Amygdala (tissue), 56 donors: ENCODE measurements at places on chromosomes 7 and 10.

DNA sequence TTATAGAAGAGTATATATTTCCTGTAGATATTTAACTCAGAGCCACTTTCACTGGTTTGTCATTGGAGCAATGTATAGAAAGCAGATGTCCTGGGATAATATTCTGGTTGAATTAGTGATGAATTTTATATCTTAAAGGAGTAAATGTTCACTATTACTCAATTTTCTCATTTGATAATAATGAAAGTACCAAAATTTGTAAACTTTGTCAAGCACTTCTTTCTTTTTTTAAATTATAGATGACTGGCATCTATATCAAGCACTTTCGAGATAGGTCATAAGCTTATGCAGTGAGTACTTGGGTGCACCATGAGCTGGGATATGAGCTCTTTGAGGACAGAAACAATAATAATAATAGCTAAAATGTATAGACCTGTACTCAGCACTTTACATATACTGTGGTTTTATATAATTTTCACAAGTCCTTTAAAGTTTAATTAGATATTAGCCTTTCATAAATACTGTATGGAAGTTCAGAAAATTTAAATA lies 11.3 kb downstream of the RSBN1L start:
- no peak for DNase-seq

DNA sequence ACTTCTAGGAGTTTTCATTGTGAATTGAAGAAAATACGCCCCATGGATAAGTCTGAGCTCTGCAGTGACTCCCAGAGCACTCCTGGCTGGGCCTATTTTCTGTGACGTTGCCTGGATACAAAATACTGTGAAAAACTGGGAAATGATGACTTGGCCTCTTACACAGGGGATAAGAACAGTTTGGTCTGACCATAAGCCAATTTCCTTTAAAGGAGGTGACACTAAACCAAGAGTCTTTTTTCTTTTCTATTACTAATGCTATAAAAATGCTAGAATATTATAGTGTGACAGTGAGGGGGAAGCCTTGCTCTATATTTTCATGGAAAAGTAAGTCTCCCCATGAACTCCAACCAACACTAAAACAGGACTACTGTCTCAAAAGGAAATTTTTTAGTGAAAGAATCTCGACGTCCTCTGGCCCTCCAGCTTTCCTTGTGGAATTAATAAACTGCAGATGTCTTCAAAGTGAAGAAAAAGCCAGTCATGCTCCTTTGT lies 45.5 kb downstream of the MYOF start:
- no peak for DNase-seq

- DNase-seq: no peak
These were observed 62.5 kb downstream of the MCU start for GRCh38 chr10:72754275-72755032.

GRCh38 chr7:140390034-140390433 lies 8.3 kb downstream of the SLC37A3 start:
- no peak for DNase-seq

DNA sequence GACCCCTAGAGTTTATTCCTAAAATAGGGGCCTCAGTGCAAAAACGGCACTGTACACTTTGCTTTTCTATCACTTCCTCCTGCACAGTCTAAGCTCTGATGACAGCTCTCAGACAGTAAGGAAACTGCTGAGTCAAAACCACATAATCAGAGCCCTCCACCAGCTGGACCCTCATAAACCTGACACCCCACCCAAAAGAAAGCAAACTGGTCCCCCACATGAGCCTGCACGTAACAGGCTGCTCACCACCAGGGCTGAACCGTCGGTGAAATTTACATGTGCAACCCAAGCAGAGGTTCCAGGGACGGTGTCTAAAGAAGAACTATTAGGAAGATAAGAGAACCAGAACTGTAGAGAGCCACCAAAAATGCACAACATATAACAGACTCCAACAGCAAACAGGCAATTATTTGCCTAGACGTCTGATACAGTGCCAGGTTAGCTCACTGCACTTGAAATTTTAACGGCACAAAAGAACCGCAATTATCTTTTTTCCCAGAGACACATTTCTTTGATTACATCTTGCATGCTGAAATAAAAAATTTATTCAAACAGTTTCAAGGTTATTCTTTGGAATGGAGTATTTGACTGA lies 19.6 kb downstream of the SGMS1 start:
- DNase-seq: no peak

DNA sequence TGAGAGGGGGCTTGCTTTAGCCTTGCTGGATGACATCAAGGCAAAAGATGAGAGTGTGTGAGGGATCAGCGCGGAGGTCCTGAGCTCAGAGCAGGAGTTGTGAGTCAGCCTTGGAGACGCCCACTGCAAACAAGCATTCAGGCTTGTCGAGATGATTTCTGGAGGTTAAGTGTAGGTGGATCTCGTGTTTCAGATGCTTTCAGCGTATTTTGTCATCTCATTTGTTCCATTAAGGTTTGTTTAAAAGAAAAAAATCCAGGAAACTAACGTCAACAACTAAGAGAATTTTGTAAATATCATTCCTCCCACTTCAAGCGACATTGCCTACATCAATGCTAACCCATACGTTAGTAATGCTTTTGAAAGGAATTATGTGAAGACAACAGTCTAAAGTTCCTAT lies 715.4 kb upstream of the NRP1 start:
- no peak for DNase-seq

- no peak for DNase-seq
These were observed 28.3 kb downstream of the EXOC6 start for GRCh38 chr10:92876509-92877036.

- DNase-seq: no peak
These were observed 46.9 kb downstream of the KMT2E start for GRCh38 chr7:105060923-105061322.

DNA sequence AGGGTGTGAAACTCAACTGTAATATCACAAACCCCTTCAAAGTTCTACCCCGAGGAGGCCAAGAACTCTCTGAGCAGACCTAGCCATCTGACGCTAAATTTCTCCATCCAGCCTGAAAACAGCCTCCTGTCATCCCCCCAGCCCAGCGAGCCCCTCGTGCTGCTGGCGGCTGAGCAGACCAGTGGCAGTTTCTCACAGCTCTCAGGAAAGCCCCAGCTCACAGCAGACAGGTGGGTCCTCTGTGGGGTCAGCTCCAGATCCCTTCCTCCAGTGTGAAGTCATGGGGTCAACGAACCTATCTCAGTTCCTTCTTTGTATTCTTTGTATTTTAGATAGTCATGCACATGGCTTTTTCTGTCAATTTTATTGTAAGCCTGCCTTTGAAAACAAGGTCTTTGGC lies 7.8 kb downstream of the GARIN1A start:
- DNase-seq: no peak

GRCh38 chr7:50620433-50620832 lies 55.2 kb upstream of the DDC start:
- DNase-seq: no peak

DNA sequence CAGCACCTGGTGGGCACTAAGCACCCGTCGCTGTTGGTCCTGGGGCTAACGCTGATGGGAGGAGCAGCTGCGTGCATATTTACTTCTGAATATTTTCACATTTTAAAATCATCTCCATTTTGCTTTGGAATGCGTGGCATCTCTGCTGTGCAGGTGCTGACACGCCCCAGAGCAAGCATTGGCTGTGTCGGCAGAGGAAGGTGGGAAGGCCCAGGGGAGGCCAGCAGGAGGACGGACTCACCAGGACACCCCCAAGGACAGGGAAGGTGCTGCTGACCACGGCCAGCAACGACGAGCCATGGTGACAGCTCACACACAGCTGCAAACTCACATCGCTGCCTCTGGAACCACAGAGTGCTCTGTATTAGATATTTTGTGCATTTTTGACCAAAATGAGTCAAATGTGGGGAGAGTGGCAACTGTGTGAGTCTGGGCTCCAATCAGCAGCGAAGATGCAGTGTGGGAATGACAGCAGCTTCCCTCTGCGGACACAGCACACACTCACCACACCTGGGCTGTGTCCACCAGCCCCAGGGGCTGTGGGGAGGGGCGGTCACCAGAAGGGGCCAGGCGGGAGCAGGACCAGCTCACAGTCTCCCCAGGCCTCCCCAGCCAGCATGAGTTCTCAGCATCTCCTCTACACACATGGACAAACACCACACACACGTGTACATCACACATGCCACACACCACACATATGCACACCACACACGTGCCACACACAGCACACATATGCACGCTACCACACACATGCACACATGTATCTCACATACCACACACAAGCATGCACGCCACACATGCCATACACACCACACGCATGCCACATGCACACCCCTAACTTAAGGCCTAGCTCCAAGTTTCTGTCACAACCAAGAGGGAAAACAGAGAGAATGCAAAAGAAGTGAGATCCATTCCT lies 58.2 kb downstream of the PTPRN2 start:
- DNase-seq: no peak

GRCh38 chr10:3925184-3925583 lies 140.2 kb upstream of the KLF6 start:
- no peak for DNase-seq

GRCh38 chr10:8254350-8254749 lies 199.9 kb downstream of the GATA3 start:
- DNase-seq: no peak

GRCh38 chr7:155951554-155952158 lies 139.4 kb upstream of the SHH start:
- DNase-seq: no peak

DNA sequence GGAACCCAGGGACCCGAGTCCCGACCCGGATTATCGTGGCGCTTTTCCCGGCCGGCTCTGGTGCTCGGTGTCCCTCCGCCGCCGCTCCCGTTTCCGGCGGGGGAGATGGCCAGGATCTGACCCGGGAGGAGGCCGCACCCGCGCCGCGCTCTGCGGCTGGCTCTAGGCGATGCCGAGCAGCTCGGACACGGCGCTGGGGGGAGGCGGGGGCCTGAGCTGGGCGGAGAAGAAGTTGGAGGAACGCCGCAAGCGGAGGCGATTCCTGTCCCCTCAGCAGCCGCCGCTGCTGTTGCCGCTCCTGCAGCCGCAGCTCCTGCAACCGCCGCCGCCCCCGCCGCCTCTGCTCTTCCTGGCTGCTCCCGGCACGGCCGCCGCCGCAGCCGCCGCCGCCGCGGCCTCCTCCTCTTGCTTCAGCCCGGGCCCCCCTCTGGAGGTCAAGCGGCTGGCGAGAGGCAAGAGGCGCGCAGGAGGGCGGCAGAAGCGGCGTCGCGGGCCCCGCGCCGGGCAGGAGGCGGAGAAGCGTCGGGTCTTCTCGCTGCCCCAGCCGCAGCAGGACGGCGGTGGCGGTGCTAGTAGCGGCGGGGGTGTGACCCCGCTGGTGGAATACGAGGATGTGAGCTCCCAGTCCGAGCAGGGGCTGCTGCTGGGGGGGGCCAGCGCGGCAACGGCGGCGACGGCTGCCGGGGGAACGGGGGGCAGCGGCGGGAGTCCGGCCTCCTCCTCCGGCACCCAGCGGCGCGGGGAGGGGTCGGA lies 593 bp downstream of the CDK13 start:
- peak; percentile 25 for DNase-seq

DNA sequence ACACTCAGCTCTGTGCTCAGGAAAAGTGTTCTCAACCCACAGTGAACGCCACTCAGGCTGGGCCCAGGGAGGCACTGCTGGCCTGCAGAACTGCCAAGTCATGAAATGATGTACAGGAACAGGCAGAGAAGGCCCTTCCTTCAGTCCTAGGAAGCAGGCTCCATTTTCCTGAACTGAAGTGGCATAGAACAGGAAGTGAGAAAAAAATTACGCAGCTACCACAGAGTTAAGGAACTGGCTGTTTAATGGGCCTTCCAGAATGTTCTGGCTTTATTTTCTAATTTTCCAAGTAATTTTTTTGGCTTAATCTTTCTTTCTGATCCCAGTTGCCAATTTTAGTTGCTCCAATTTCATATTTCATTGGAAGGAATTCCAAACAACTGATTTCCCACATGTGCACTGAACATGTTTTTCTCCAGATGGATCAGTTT lies 39.3 kb downstream of the LRRC18 start:
- no peak for DNase-seq

DNA sequence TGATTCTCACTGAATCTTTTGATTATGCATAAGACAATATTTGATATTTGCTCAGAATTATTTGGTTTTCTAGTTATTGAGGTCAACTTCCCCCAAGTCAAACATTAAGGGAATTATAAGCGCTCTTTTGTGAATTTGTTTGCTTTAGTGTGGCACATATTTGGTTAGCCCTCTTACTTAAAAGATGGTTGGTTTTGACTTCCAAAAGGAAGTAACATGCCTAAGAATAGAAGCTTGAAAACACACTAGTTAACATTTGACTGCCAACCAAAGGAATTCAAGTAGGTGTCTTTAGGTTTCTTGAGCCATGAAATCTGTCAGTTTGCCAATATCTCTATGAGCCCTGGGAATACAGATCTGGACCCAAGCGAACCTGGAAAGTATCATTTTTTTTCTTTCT lies 24.9 kb downstream of the STEAP4 start:
- no peak for DNase-seq

DNA sequence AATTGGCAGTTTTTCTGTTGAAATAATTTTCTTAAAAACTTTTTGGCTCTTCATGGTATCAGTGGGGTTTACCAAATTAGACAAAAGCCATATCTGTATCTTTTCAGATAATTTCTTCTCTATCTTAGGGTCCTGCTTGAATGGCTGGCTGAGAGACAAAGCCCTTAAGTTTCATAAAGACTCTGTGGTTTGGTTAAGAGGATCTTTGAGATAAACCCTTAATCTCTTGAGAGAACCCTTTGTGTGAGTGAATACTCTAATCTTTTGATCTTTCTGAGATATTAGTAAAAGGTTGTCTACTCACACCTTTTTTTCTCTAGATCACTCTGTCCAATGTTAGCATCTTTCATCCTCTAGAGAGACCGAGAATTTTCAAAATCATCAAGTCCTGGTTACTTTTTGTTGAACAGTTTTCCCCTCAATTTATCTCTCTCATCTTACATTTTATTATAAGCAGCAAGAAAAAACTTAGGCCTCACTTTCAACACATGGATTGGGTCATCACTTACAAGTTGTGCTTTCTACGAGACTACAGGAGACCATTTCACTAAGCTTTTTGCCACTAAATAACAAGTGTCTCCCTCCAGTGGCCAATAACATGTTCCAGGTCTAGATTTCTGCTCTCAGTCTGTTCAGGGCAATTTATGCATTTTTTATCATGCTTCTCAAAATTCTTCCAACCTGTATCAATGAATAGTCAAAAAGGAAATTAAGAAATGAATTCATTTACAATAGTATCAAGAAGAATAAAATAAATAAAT lies 28.4 kb downstream of the DNAJC9 start:
- no peak for DNase-seq

GRCh38 chr10:62297857-62298256 lies 29.2 kb upstream of the RTKN2 start:
- DNase-seq: no peak
